ENCODE measurements at places on chromosomes 13 and 19. TPM values are rescaled to one million over a fixed set of nuclear protein-coding genes. Genes with fewer than 3 reads are reported as not detected.

The GPR12 gene
- total RNA-seq: not detected

The TTYH1 gene
- 0.41 TPM for total RNA-seq

The RXFP2 gene
- total RNA-seq: 0.42 TPM

The PLK5 gene
- not detected for total RNA-seq

All from gastrocnemius medialis (tissue), 4 donors.